ENCODE measurements at places on chromosomes 7 and 10. TPM values are rescaled to one million over a fixed set of nuclear protein-coding genes. Genes with fewer than 3 reads are reported as not detected.

ERVW-1 gene
- total RNA-seq, result 0.18 TPM

PPP2R2D gene
- total RNA-seq, result 96.7 TPM

EXOC6 gene
- 19.1 TPM for total RNA-seq

CC2D2B gene
- total RNA-seq, result 5.1 TPM

LBX1 gene
- not detected for total RNA-seq

DNA sequence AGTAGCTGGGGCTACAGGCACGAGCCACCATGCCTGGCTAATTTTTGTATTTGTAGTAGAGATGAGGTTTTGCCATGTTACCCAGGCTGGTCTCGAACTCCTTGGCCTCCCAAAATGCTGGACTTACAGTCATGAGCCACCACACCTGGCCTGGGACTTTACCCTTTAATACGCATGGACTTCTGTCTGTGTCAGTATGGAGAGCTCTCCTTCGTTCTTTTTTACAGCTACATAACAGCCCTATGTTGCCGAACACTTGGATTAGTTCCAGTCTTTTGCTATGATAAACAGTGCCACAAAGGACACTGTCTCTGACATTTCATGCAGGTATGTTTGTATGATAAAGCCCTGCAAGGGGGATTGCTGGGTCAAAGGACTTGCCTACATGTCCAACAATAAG is 10.9 kb upstream of the OAT start:
- no peaks in the 10 kb centered on the region for H3K4me1 ChIP-seq
- DNase-seq, result no peak
- H3K27ac ChIP-seq, result no peak overlapping the region
- H3K4me3 ChIP-seq, result no peak overlapping the region
- H3K36me3 ChIP-seq, result no peaks in the 10 kb centered on the region

DNA sequence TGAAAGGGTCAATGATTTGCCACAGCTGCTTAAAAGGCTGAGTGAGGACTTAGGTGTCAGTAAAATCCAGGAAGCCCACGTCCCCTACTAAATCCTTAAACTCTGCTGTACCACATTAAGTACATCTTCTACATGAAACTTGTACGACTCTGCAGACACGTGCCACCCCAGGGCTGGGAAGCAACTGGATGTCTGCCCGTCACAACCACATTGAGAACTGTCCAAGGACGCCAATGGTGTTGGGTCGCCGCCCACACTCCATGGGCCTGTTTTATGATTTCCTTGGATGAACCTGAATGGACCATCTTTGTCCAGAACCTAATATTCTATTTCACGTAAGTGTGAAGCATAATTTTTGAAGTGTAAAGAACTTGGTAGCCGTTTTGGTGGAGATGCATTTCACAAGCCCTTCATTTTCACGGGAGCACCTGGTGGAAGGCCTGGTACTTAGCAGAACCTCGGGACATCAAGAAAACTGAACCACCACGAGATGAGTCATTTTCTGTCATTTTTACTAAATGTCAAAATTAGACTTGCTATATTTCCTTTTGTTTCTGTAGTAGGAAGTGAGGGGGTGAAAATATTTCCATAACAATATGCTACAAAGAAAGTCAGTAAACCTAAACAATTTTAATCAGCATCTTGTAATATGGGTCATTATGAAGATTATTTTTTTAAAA is 134.9 kb downstream of the SFMBT2 start:
- H3K4me3 ChIP-seq, result no peak overlapping the region
- peaks cover 8% of the 10 kb centered on the region for H3K36me3 ChIP-seq
- no peak overlapping the region for H3K27ac ChIP-seq
- no peaks in the 10 kb centered on the region for H3K4me1 ChIP-seq
- no peaks in the 10 kb centered on the region for H3K27me3 ChIP-seq

DNA sequence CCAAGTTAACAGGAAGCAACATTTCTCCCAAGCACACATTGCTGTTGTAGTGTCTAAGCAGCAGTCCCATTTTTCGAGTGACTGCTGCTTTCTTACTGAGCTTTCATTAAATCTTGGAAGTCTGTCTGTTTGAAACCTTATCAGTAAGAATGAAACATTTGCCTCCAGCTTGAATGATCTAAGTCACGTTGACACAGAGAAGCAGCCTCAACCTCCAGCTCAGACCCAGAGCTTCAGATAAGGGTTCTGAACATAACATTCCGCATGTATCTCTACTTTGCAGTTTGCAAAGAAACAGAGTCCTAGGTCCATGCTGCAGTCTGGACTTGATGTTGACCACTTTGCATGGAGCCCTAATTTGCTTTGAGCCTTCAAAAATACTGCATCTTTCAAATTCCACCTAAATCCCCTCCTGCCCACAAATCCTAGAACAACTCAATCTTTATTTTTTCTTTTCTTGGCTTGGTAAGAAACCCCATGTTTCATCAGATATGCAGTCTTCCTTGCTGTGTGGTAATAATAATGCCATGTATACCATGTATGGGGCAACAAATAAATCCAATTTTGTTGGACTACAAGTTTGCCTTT is 698.7 kb upstream of the IGFBP3 start:
- H3K36me3 ChIP-seq, result no peaks in the 10 kb centered on the region
- H3K27me3 ChIP-seq, result no peaks in the 10 kb centered on the region
- no peak for DNase-seq
- H3K27ac ChIP-seq, result no peak overlapping the region

DNA sequence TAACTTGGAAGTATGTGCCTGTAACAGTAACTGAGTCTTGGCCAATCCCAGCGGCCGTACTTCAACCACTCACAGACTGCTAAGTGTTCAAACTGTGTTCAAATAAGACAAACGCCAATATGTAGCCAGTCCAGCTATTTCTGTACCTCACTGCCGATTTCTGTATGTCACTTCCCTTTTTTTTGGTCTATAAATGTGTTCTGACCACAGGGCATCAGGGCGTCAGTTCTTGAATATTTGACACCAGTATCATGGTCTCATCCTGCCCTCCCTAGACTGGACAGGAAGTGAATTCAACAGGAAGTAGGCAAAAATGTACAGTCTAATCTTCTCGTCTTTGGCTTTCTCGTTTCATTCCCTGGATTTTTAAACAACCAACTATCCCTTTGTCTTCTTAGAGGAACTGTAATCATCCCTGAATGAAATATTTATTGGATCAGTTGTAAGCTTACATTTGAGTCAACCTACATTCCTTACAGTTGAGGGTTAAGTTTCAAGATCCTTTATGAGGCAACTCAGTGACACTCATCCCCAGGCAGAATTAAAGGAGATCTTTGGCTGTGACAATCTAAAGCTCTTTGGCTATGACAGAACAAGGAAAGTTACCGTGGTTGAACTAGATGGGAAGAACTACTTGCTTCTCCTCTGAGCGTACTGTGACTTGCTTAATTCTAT is 232.7 kb downstream of the NSUN6 start:
- no peaks in the 10 kb centered on the region for H3K27me3 ChIP-seq
- H3K4me3 ChIP-seq, result no peak overlapping the region
- no peak for DNase-seq

- H3K4me1 ChIP-seq, result peaks cover 15% of the 10 kb centered on the region
- no peak overlapping the region for H3K27ac ChIP-seq
- DNase-seq, result no peak
- H3K27me3 ChIP-seq, result no peaks in the 10 kb centered on the region
- peaks cover 39% of the 10 kb centered on the region for H3K36me3 ChIP-seq
Measured at GRCh38 chr10:13627459-13628310, 40.9 kb downstream of the PRPF18 start.

DNA sequence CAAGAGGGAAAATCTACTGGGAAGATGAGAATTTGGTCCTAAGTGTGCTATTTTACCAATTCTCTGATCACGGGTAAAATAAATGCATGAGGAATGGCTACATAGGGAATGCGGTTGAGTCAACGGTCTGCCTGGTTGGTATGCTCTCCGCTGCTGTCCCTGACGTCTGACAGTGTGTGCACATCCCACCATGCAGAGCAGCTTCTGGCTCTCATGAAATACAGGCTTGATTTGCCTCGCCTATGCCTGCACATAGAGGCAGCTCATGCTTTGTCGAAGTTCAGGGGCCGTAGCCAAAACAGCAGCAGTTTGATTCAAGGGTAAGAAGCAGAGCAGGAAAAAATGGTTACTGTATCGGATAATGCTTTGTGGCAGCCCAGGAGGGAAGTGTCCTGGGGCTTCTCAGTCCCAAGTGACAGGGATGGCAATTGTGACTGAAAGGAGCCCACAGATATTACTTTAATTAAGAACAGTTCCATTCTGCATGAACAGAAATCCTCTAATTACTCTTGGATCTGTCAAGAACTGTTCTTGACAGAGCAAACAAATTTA is 268.4 kb upstream of the SLC26A5 start:
- H3K27me3 ChIP-seq, result no peaks in the 10 kb centered on the region
- no peak for DNase-seq
- no peaks in the 10 kb centered on the region for H3K4me1 ChIP-seq
- H3K4me3 ChIP-seq, result no peak overlapping the region

DNA sequence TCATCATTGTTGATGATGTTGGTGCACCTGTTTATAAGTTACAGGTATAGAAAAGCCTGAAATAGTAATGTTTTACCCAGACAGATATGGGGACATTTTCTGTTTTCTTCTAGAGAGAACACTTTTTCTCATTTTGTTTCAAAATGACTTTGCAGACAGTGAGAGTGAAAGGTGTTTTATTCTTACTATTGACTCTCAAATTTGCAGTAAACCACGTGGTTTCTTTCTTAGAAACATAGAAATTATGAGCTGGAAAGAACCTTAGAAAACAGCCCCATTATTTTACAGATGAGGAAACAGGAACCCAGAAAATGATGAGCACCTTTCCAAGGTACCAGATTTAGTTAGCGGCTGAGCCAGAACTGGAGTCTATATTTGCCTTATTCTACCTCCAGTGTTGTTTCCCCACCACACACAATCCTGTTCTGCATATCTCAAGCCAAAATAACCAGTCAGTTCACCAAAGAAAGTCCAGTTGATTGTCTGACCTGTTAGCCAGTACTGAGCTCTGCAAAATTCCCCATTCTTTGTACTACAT is 138.9 kb upstream of the AHR start:
- no peak overlapping the region for H3K27ac ChIP-seq
- H3K4me1 ChIP-seq, result no peaks in the 10 kb centered on the region
- no peak overlapping the region for H3K4me3 ChIP-seq
- no peaks in the 10 kb centered on the region for H3K27me3 ChIP-seq
- H3K36me3 ChIP-seq, result no peaks in the 10 kb centered on the region

- no peaks in the 10 kb centered on the region for H3K36me3 ChIP-seq
- no peak overlapping the region for H3K4me3 ChIP-seq
- no peaks in the 10 kb centered on the region for H3K27me3 ChIP-seq
- DNase-seq, result no peak
Measured at GRCh38 chr10:22816298-22816653, 101.9 kb upstream of the PIP4K2A start.

DNA sequence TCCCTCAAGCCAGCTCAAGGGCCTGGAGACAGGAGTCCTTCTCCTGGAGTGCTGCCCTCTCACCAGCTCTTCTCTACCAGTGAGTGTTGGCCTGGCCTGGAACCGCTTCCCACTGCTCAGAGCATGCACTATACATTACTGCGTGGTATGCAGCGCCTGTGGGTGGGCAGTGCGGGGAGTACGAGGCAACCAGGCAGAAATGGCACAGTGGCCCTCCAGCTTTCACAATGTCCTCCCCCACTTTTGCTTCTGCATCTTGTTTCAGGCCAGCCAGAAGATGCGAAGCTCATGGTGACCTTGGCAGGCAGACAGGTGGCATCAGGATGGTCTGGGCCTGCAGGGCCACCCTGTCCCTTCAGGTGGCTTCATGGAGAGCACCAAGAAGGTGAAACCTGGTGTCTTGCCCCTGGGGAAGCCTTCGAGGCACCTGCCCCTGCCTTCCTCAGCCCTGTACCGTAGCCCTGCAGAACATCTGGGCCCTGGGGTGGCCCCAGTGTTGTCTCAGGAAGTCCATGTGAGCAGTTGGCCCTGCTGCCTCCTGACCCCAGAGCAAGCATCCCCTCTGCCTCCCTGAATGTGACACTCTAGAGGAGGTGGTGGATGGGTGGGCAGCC is 35.8 kb downstream of the RASGEF1A start:
- H3K27ac ChIP-seq, result no peak overlapping the region
- no peaks in the 10 kb centered on the region for H3K36me3 ChIP-seq
- no peak for DNase-seq
- no peak overlapping the region for H3K4me3 ChIP-seq
- H3K4me1 ChIP-seq, result peaks cover 20% of the 10 kb centered on the region

DNA sequence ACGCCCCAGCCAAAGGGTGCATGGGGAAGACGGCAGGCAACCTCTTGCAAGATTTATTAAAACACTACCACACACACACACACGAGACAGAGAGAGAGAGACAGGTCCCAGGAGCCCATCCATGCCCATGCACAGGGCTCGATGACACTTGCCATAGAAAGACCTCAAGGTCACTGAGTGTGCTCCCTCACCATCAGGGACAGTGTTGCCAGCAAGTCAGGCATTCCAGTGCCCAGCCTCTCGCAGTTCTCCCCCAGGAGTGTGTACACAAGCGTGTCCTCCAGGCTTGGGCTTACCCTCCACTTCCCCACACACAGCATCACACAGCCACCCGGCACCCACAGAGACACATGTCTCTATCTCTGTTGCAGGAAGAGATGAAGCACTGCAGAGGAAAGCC is 46.8 kb upstream of the SLF2 start:
- peaks cover 36% of the 10 kb centered on the region for H3K27me3 ChIP-seq
- H3K36me3 ChIP-seq, result no peaks in the 10 kb centered on the region
- no peak overlapping the region for H3K4me3 ChIP-seq
- no peak for DNase-seq

DNA sequence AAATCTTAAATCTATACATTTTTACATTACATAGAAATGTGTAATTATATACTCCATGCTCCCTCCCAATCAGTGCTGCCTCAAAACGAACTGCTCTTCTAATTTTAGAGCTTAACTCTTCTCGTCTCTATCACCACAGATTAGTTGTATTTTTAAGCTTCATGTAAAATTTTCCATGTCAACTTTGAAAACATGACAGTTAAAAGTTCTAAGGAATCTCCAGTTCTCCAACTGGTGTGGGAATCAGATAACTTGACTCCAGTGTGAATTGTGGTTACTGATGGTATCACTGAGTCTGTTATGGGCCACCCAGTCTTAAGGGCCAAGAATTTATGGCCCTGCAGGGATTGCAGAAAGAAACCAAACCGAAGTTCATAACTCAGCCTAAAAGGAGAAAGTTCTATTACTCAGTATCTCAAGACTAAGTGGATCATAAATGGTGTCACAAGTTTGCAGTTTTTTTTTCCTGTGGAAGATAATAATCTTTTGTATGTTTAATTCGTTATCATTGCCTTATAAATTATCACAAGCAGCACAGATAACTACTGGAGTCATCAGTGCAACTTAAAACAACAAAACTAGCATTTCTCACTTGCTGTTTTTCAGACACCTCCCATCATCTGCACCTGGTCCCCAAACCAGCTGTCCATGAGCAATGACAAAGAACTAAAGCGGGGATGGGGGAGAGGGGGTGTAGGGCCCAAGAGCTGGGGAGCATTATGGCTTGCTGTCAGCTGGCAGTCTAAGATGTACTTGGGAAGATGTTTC is 31.5 kb upstream of the KMT2E start:
- peak overlapping the region; percentile 52 for H3K4me3 ChIP-seq
- no peaks in the 10 kb centered on the region for H3K27me3 ChIP-seq
- peak overlapping the region; percentile 97 for H3K27ac ChIP-seq
- H3K36me3 ChIP-seq, result no peaks in the 10 kb centered on the region

DNA sequence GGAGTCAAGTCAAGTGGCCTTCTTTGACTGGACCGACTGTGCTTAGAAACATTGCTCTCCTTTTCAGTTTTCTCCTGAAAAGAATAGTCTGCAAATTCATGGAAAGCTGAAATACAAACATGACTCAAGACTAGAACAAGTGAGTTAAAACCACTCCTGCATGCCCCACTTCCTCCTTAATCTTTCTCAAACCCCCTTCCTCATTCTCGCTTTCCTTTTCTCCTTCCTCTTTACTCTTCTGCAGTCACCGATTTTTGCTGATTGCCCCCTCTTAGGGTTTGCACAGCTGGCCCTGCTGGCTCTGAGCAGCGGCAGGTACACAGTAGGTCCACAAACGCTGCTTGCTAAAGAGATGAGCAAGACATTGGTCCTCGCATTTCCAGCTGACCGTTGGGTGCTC is 34.8 kb upstream of the MKI67 start:
- no peak overlapping the region for H3K27ac ChIP-seq
- H3K4me3 ChIP-seq, result no peak overlapping the region
- H3K4me1 ChIP-seq, result no peaks in the 10 kb centered on the region
- DNase-seq, result no peak
- no peaks in the 10 kb centered on the region for H3K36me3 ChIP-seq
